ENCODE measurements at places on chromosomes 7 and 10.

GRCh38 chr7:118606602-118607001, 382.1 kb downstream of the ANKRD7 start:
- no peak for DNase-seq

DNA sequence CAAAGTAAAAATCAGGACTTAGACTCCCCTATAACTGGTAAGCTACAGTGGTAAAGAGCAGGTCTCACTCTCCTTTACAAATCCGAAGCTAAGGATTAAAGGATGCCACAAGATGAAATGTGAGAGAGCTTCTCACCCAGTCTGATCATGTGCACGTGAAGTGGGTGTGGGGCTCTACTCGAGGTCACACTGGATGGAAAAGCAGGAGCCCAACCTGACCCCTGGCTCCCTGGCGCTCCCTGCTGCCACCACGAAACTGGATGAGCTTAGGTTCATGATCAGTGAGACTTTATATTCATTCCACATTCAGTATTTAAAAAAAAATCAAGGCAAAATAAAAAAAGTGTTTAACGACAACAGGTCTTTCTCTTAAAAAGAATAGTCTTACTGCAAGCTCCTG, 21.7 kb upstream of the FOXI2 start:
- no peak for DNase-seq

GRCh38 chr7:30681815-30682211, 443 bp downstream of the CRHR2 start:
- no peak for DNase-seq

GRCh38 chr10:22244001-22244400, 26.2 kb upstream of the EBLN1 start:
- DNase-seq: no peak

GRCh38 chr7:102393467-102393866, 2.7 kb upstream of the PRKRIP1 start:
- no peak for DNase-seq

- peak; percentile 49 for DNase-seq
Measured at GRCh38 chr10:122911889-122912484, 1.6 kb downstream of the FAM24A start.

DNA sequence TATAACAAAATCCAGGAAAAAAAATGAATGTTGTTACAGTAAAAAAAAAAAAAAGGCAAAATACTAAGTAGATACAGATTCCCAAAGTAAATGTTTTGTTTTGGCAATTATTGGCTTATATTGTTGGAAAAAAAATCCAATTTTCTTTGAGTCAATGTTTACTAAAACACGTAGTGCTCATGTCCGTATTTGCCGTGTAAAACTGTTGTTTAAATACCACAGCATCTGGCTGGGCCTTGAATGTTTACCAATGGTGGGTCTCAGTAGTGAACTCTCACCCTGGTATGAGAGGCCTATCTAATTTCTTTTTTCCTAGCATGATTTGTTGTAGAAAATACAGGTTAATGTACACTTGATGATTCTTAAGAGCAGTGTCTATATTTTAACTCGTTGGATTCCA, 41.4 kb upstream of the SLC26A5 start:
- DNase-seq: no peak

- DNase-seq: no peak
Measured at GRCh38 chr7:84337429-84337828, 142.8 kb upstream of the SEMA3A start.

DNA sequence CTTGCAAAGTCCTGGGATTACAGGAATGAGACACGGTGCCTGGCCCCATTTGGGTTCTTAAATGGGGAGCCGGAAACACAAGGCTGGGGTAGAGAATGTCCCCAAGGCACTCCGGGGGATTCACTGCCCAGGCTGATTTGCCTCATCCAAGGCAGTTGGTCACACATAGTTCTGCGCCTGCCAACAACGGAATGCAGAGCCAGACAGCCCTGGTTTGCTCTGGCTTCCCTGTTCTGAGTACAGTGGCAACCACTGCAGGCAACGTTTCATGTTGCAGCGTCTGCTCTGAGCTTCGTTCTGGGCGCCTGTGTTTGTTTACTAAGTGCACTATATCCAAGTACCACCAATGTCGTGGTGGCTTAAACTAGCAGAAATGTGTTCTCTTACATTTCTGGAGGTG, 61.7 kb upstream of the C1QL3 start:
- no peak for DNase-seq

DNA sequence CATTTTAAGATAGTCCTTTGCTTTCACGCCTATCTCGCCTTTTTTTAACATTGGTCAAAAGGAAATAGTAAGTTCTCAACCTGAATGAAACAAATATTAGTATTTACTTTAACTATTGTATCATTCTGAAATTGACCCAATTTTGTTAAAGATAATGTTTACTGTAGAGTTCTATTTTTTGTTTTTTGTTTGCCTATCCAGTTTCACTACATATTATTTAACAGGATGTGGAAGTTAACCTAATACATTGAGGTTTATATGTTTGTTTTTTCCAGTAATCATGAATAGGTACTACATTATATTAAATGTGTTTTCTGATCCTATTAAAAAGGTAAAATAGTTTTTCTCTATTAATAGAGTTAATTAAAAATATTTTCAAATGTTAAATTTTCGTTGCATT, 26.5 kb downstream of the ACSM6 start:
- no peak for DNase-seq

- DNase-seq: no peak
Measured at GRCh38 chr7:127997226-127997922, 33.9 kb downstream of the LRRC4 start.

GRCh38 chr7:143499246-143499645, 21.6 kb downstream of the TAS2R41 start:
- DNase-seq: no peak

DNA sequence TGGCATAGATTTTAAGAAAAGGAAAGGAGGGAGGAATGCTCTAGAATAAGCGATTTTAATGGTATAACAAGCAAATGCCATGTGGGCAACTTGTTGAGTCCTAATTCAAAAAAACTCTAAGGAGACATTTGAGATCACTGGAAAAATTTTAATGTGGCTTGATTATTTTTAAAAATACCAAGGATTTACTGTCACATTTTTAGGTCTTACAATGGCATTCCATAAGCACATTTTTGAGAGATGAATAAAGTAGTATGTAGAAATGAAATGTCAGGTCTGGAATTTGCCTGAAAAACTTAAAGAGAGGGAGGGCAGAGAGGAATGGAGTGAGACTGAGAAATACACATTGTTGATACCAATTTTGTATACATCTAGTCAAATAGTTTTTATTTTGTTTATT, 20.3 kb downstream of the NCAPG2 start:
- no peak for DNase-seq

- no peak for DNase-seq
Measured at GRCh38 chr7:130940326-130940725, 206.3 kb upstream of the KLF14 start.

- DNase-seq: no peak
Measured at GRCh38 chr10:44242826-44243225, 142.1 kb downstream of the CXCL12 start.

DNA sequence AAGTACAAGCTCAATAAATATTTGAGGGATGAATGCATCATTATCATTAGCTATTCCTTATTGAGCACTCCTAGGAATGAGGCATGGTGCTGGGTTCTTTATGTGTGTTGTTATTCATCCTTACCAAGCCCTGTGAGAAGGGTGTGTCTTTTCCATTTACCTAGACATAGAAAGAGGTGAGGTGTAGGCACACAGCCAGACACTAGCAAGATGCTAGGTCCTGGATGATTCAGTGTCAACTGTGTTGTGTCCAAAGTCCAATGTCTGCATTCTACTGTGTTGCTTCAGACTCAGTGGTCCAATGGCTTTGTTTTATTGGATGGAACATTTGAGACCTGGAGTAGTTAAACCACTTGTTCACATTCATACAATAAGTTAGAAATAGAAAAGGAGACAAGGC, 605.5 kb downstream of the LRMDA start:
- DNase-seq: no peak

DNA sequence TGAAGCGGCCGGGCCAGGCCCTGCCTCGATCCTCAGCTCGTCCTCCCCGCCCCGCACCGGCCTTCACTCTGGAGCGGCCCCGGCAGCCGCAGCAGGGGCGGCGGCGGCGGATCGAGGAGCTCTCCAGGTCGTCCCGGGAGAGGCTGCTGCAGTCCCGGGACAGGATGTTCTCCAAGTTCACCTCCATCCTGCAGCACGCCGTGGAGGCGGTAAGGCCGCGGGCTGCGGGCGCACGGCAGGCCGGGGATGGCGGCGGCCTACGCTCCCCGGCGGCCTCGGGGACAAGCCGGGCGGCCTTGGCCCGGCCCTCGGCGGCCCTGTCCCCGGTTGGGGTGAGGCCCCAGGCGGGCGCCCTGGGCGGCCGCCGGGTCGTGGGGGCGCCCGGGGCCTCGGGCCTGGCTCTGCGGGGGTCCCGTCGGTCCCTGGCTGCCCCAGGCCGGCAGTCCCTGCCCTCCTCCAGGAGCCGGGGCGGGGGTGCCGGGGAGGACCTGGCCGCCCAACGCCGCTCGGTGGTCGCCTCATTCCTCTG, 399 bp downstream of the FHIP2A start:
- DNase-seq: no peak

GRCh38 chr7:38398725-38399321, 125.4 kb upstream of the TARP start:
- DNase-seq: peak; percentile 17

DNA sequence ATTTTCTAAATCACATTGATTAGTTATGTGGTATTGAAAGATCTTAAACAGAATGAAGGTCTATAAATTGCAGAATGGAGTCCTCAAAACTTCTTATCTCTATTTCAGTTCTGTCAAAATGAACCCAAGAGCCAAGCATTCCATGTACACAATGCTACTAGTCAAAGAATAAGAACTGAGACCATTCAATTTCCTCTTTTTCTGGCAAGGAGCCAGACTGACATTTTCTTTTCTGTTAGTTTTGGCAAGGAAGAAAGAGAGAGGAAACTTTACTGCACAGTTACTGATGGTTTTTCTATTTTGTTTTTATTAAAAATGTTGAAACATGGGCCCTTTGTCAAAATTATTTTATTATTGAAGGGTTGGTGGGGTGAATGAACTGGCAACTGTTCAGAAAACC, 181.8 kb upstream of the FERD3L start:
- DNase-seq: no peak

GRCh38 chr7:91263384-91264045, 718 bp upstream of the FZD1 start:
- DNase-seq: no peak

GRCh38 chr7:121275204-121275603, 53.6 kb upstream of the WNT16 start:
- no peak for DNase-seq

DNA sequence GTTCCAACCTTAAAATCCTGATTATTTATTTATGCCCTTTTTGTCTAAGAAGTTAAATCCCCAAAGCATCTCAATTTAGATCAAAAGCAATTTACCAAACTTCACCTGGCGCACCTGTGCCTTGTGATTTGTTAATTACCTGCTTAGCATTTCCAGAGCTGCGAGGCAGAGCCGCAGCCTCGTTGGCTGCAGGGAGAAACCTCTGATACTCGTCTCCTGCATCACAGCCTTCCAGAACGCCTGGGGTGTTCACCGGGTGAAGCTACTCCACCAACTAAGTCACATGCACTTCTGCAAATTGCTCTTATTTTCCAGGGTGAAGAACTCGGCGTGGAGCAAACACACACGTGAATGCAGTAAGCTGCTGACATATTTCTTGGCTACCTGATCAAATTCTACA, 198.1 kb upstream of the RNF32 start:
- DNase-seq: no peak

DNA sequence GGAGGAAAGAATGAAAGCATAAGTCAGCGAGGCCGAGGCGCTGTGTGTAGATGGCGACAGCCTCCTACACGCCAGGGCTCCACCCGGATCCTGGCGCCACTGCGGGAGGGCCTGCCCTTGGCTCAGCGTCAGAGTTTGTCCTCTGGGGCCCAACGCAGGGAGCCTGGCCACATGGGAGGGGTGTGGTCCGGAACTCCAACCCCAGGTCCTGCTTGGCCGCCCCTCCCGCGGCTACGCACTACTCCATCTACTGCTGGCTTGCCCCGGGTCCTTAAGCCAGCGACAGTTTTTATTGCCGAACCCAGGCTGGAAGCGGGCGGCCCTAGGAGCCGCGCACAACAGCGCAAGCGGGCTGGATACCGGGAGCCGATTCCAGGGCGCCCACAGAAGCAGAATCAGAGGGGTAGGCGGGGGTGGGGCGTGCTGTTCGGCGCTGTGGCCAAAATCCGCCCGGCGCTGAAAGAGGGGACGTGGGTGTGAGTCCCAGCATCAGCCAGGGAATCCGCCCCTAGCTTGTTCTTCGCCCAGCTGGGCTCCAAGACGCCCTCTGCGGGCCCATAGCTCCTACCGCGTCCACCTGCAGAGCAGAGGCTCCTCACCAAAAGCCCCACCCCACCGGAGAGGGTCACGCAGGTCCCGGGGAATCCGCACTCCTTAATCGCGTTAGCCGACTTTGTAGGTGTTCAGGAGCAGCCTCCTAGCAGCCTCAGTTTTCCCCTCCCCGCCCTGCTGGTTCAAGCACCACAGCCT, 4.5 kb downstream of the KAZALD1 start:
- DNase-seq: peak; percentile 14

DNA sequence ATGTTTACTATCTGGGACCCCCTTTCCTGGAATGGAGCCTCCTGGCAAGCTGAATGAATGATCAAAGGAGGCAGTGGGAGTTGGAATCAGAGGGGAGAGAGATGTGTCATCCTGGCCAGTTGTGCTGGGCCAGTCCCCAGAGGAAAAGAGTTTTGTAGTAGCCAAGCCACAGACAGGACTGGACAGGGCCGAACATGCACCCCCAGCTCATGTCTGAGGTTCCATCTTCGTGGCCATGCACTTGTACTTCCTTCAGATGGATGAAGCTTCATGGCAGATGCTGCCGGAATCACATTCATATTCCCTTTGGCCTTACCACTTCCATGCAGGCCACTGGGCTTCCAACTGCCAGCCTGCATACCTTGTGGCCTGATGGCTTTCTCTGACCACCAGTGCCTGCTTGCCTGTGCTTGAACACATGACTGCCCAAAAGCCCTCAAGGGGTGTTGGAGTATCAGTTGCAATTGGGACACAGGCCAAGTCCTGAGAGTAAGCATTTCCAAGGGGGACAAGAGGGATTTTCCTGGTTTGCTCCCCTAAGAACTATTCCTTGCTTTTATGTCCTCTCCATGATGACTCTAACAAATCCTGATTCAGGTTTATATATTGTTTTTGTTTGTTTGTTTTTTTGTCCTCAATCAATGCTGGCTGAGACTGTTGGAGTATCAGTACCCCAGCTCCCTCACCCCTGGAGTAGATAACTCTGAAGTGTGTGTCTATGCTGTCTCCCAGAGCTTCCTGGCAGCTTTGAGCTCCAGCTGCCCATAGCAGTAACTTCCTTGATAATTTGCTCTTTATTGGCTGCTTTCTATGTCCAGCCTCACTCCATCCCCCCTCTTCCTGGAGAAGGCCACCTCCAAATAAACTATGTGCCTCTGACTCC, 63.6 kb downstream of the TMEM130 start:
- DNase-seq: no peak

GRCh38 chr10:123655751-123656150, 10.4 kb upstream of the GPR26 start:
- DNase-seq: no peak

All from stimulated activated CD4-positive, alpha-beta T cell treated with anti-CD3 and anti-CD28 coated beads, Interleukin-15, amount 100 ng/mL, for 1 hour (primary cell).